ENCODE measurements at places on chromosomes 7 and 10. TPM values are rescaled to one million over a fixed set of nuclear protein-coding genes. Genes with fewer than 3 reads are reported as not detected.

The TES gene
- 93.3 TPM for total RNA-seq

The TAS2R3 gene
- 1.3 TPM for total RNA-seq

The SPDYE11 gene
- not detected for total RNA-seq

The LRIT1 gene
- not detected for total RNA-seq

The RBP3 gene
- total RNA-seq: not detected

The GARIN1A gene
- 0.64 TPM for total RNA-seq

The ANKRD2 gene
- 0.86 TPM for total RNA-seq

The SPDYE16 gene
- total RNA-seq: not detected

The ABCB8 gene
- 36.4 TPM for total RNA-seq

The TMEM273 gene
- total RNA-seq: not detected

The NRG3 gene
- not detected for total RNA-seq

The CALU gene
- total RNA-seq: 855 TPM

The HTR5A gene
- not detected for total RNA-seq

The GFRA1 gene
- 9.3 TPM for total RNA-seq

The SSC4D gene
- 0.64 TPM for total RNA-seq

The TRIM73 gene
- 0.86 TPM for total RNA-seq

The SEMA3C gene
- 101 TPM for total RNA-seq

The FAM3C gene
- total RNA-seq: 35.8 TPM

The FAM25A gene
- not detected for total RNA-seq
